ENCODE measurements at places on chromosomes 5 and 9.

DNA sequence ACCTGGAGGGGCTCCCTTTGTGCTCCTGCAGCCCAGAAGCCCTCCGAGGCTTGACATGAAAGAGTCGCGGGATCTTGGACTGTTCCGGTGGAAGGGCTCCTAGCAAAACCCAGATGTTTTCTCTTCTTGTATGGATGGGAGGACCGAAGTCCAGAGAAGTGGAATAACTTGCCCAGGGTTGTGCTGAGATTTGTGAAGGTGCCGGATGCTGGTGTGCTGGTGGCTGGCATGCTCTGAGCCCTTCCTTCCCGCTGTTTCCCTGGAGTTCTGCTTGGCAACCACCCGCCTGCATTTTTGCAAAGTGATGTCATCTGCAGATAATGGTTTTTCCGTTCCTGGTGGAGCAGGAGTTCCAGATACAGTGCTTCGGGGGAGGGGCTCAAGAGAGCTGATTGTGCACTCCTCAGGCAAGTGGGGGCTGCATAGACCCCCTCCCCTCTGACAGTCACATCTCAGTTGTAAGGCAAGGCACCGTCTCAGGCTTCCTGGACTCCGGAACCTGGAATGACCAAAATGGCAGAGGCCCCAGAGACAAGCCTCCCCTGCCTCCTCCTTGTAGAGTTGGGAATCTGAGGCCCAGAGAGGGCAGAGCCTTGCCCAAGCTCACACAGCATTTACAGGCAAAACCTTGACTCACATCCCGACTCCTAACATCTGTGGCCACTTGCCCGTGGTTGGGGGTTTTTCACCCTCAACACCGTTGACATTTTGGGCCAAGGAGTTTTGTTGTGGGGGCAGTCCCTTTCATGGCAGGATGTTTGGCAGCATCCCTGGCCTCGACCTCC, 157.0 kb downstream of the RGS3 start:
- DNase-seq: peak; percentile 10

- DNase-seq: no peak
These were observed 372.4 kb upstream of the PAPPA start for GRCh38 chr9:115781070-115781736.

DNA sequence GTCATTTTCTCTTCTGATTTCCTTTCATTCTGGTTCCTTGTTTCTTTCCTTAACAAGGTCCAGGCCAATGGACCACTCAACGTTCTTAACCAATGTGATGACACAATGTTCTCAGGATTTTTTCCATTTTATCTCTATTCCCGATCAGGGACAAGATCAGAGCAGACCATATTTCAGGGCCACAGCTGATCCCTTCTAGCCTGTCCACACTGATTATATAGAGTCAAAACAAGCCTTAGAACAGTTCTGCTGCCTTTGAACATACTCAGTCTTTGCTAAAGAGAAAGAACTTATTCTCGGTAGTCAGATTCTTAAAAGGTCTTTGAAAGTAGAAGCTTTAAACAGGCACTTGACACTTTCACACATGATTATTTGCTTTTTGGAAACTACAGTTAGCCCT, 188.4 kb downstream of the ADAMTSL1 start:
- DNase-seq: no peak

DNA sequence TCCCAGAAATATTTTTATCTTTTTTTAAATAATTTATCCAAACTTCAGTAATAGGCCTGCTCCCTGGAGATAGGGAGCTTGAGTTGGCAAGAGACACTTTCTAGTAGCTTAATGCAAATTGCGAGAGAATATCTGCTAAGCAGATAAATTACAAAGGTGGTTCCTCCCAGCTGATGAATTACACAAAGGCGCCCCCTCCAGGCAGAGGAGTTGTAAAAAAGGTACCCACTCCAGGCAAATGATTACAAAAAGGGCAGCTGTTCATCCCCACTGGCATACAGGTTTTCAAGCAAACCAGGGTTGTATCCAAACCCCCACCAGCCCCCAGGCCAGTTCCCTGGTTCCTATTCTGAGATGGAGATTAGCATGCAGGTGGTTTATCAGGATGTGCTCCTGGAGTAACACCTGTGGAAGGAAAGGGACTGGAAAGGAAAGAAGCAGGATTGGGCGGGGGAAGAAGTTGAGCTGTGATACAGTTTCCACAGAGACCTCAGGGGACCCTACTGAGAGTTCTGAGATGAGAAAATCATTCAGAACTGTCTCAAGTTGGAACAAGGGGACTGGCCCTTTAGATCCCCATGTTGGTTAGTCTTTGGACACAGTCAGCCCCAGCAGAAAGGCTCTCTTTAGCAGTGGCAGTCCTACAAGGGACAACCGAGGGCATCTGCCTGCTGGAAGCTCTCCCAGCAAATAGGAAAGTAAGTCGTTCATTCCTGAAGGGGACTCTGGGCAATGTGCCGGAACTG, 25.5 kb downstream of the ESM1 start:
- DNase-seq: no peak

DNA sequence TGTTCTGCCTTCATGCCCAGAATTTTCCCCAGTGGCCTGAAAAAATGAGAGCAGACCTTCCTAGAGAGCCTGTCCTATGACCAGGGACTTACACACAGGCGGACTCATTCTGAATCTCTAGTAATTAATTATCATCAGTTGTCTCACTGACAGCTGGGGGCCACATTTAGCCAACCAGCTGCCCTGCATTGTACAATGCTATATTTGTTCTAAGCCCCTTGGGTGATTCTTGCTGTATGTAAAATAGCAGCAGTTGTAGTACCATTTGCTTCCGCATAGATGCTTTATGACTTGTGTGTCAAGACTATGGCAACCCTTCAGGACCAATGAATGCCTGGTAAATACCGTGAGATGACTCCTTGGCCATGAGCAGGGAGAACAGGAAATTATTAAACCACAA, 415.4 kb upstream of the SEMA6A start:
- DNase-seq: peak; percentile 9

DNA sequence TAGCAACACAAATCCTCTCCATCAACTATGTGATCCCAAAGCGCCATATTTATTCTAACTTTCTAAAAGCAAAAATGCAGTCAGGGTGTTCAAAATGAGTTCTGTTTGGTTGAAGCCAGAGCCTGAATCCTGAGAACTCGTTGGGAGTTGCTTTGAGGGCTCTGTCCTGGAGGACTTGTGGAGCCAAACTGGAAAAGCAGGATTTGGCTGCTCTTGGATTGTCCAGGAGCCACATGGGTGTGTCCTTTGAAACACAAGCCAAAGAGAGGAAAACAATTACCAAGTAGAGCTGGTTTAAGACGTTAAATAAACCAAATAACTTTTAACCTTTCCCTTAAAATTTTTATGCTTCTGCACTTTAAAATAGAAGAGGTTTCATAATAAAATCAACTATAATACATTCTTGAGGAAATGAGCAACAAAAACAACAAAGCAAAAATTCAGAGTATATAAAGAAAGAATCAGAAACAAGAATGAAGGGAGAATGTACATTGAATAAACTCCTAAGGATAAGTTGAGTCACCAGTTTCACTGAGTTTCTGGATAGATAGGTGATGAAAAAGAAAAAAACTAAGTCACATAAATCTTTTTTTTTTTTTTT, 13.5 kb downstream of the C5orf46 start:
- DNase-seq: no peak

DNA sequence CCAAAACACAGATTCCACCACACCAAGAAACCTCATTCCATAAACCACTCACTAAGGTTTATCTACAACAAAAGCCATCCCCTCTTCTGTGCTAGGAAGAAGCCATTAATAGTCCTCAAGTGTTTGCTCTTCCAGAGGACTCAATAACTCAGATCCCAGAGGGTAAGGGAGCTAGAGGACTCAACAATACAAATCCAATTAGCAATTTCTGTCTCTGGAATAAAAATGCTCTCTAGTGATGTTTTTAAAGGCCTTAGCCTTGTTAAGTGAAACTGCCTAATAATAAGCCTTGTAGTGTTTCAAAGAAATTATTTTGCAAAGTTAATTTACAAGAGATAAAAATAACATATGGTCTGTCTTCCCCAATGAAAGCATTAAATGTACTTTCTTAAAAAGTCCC, 942.4 kb downstream of the CDH12 start:
- DNase-seq: no peak

DNA sequence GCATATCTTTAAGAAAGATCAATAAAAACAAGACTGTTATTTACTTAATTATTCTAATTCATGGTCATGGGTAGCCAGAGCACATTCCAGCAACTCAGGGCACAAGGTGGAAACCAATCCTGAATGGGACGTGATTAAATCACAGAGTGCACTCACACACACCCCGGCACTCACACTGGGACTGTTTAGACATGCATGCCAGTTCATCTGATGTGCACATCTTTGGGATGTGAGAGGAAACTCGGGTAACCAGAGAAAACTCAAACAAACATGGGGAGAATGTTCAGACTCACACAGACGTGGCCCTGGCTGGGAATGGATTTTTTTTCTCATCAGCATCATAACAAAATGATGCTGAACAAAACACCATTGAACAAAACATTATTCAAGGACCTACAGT, 29.4 kb downstream of the SMAD5 start:
- peak; percentile 20 for DNase-seq

DNA sequence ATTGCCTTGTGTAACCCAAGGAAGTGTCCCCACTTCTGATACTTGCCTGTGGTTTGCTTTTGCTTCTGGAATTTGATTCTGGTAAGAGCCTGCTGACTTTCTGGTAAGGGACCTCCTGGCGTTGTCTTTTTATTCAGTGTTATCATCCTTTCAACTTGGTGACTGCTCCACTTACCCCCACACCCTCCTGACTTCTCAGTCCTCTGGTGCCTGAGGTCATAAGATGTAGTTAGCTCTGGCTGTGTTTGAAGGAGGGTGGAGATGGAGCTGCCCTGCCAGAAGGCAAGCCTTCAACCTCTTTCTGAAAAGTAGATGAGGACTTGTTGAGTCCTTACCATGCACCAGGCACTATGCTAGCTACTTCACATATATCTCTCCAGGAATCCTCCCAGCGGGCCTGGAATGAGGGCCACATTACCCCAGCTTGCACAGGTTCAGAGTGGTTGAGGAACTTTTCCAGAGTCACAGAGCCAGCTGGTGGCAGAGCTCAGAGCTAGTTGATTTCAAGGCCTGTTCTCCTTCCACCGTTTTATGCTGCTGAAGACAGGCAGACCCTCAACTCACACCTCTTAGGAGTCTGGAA, 45.2 kb upstream of the PITX1 start:
- no peak for DNase-seq

DNA sequence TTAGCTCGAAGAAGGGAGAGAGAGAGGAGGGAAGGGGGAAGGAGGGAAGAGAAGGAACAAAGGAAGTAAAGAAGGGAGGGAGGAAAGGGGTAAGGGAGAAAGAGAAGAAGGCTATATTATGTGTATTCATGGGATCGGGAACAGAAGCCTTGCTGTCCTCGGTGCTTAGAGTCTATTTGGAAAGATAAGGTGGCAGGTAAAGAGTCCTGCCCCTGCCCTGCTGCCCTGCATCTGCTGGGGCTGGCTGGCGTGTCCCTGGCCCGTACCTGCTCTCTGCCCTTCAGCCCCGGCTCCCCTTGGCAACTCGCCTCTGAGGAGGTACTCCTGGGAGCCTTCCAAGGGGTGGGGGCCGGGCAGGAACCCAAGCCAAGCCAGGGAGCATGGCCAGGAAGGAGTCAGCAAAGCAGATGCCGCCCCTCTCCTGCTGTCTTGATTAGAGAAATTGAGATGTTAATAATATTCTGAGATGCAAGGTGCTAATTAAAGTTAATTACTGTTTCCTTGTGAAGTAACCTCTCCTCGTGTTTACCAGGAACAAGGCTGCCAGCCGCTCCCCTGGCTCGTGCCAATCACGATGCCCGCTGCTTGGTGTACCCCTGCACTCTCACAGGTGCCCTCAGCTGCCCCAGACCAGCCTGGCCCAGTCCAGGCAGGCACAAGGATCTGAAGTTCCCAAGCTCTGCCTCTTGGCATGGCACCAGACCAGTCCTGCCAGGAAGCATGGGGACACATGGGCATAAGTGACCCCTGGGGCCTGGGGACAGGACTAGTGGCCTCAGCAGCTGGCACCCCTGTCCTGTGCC, 36.6 kb downstream of the PCDH1 start:
- DNase-seq: no peak

DNA sequence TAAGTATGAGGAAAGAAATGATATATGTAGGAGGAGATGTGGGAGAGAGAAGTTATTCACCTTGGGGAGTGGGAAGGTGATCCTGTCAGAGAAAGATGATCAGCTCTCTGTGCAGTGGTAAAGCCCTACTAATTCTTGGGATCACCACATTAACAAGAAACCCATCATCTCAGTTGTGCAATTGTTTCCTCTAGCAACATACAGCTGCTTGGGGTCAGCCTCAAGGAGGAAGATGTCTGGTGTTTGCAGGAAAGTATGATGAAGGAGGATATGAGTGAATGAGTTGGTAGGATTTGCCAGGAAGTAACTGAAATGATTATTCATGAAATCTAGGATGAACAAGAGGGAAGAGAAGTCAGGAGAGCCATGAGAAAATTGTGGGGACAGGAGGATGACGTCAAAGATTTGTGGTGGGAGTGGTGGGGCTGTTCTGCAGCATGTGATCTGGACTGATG, 50.1 kb downstream of the TNFSF8 start:
- no peak for DNase-seq

DNA sequence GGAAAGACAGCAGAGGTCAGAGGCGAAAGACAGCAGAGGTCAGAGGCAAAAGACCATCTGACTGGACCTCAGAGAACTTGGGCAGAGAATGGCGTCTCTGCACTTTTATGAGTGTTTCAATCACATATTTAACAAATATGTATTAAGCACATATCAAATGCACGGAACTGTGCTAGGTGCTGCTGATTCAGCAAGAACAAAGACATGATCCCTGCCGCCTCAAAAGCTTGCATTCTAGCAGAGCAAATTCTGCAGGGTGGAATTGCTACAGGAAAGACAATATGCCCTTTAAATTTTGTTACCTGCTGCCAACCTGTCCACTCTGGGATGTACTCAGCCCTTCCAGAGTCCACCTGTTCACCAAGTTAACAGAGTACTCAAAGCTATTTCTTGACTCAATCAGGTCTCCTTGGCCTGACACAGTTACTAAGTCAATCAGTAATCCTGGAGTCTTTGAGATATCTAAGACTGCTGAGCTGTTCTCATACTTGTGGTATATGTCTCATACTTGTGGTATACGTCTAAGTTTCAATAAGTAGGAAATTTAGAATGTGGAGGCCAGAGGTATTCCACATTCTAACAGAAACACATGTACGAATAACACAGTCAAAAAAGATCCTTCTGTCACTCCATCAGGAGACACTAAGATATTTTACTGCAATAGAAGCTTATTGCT, 131.8 kb downstream of the GNAQ start:
- no peak for DNase-seq

GRCh38 chr5:28809811-28810750, 1771.7 kb upstream of the CDH9 start:
- DNase-seq: no peak

- no peak for DNase-seq
These were observed 1174.0 kb downstream of the MAT2B start for GRCh38 chr5:164679461-164679860.

- no peak for DNase-seq
These were observed 4.8 kb downstream of the ECSCR start for GRCh38 chr5:139457653-139458306.
